Mesenchymal stem cell (in vitro differentiated cells and primary cell): ENCODE measurements at places on chromosomes 6 and 20.

DNA sequence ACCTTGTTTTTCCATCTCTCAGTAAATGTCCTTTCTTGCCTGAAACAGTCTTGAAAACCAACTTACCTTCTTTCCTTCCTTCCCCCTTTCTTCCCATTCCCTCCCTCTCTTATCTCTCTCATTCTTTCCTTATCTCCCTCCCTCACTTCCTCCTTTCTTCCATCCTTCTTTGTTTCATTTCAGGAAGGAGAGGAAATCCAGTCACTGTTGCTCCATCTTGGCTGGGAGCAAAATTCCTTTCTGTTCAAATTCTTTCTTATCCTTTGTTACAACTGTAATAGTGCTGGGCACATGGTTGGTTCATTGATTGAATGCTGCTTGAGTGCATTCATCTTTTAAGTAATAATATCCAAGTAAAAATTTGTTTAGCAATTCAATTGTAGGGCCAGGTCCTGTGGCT, 17.4 kb upstream of the TCP11 start:
- no peaks in the 10 kb centered on the region for H3K4me1 ChIP-seq
- no peaks in the 10 kb centered on the region for H3K27me3 ChIP-seq
- H3K27ac ChIP-seq = no peak overlapping the region
- H3K36me3 ChIP-seq = no peaks in the 10 kb centered on the region
- DNase-seq = no peak

- H3K27ac ChIP-seq = no peak overlapping the region
- H3K27me3 ChIP-seq = peaks cover 4% of the 10 kb centered on the region
- peak; percentile 84 for DNase-seq
Measured at GRCh38 chr20:34312544-34313217, 9.5 kb upstream of the AHCY start.

GRCh38 chr20:41989935-41990635, 371.9 kb upstream of the CHD6 start:
- H3K4me1 ChIP-seq = no peaks in the 10 kb centered on the region
- no peak overlapping the region for H3K27ac ChIP-seq
- no peaks in the 10 kb centered on the region for H3K36me3 ChIP-seq
- DNase-seq = no peak

- H3K4me3 ChIP-seq = no peak overlapping the region
- no peaks in the 10 kb centered on the region for H3K4me1 ChIP-seq
- H3K36me3 ChIP-seq = no peaks in the 10 kb centered on the region
- no peaks in the 10 kb centered on the region for H3K27me3 ChIP-seq
Measured at GRCh38 chr20:7155794-7156193, 388.3 kb downstream of the BMP2 start.

DNA sequence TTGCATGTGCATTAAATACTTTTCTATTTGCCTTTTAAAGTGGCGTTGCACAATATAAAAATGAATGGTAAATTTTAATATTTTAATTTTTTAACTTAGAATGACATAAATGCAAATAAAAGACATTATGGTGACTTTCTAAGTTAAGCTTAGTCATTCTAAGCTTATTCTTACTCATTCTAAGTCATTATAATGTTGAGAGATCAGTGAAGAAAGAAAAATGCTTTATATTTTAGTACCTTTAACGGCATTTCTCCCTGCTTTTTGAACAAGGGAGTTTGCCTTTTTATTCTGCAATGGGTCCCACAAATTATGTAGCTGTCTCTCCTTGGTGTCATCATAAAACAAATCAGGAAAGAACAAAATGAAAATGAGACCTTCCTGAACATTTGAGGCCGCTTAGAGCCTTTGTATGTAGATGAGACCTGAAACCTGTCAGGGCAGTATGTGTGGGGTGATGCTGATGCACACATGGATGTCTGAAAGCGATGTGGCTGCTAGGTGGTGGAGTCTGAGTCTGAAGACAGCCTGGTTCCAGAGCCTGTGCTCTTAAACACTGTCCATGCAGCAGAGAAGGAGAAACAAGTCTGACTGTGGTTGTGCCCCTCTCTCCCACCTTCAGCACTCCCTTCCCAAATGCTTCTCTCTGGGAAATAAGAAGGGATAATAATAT, 158.0 kb downstream of the PHF3 start:
- no peak for DNase-seq
- no peak overlapping the region for H3K4me3 ChIP-seq
- H3K27me3 ChIP-seq = no peaks in the 10 kb centered on the region

- no peaks in the 10 kb centered on the region for H3K36me3 ChIP-seq
- H3K27me3 ChIP-seq = peaks cover 13% of the 10 kb centered on the region
- peaks cover 11% of the 10 kb centered on the region for H3K4me1 ChIP-seq
- peak; percentile 40 for DNase-seq
- H3K4me3 ChIP-seq = no peak overlapping the region
Measured at GRCh38 chr6:43762966-43763695, 6.9 kb upstream of the VEGFA start.

- peak overlapping the region; percentile 80 for H3K4me3 ChIP-seq
- peaks cover 21% of the 10 kb centered on the region for H3K4me1 ChIP-seq
- peaks cover 74% of the 10 kb centered on the region for H3K27me3 ChIP-seq
- H3K36me3 ChIP-seq = no peaks in the 10 kb centered on the region
- H3K27ac ChIP-seq = no peak overlapping the region
Measured at GRCh38 chr20:43916073-43916880, 1.6 kb downstream of the TOX2 start.

- no peaks in the 10 kb centered on the region for H3K36me3 ChIP-seq
- no peaks in the 10 kb centered on the region for H3K4me1 ChIP-seq
- H3K27me3 ChIP-seq = no peaks in the 10 kb centered on the region
Measured at GRCh38 chr6:32610682-32611296, 21.1 kb upstream of the HLA-DRB1 start.

DNA sequence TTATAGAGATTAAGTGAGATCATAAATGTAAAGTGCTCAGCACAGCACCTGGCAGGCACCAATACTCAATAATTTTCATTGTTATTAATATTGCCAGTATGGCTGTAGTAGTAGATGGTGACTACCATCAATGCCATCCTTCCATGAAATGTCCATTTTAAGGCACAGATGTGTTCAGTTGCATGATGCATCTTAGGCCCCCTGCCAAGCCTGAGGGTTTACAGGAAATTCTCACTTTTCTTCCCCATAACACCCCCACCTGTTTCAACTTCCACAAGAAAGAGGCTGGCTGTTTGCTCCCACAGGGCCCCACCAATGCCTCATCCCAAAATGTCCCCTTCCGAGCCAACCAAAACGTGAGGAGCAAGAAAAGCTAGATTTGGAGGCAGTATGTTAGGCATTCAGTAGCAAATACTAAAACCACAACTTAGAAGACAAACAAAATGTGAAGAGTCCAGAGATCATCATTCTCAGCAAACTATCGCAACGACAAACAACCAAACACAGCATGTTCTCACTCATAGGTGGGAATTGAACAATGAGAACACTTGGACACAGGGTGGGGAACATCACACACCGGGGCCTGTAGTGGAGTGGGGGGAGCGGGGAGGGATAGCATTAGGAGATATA, 110.6 kb upstream of the NHSL1 start:
- peaks cover 3% of the 10 kb centered on the region for H3K4me1 ChIP-seq
- H3K27ac ChIP-seq = no peak overlapping the region
- no peak overlapping the region for H3K4me3 ChIP-seq

DNA sequence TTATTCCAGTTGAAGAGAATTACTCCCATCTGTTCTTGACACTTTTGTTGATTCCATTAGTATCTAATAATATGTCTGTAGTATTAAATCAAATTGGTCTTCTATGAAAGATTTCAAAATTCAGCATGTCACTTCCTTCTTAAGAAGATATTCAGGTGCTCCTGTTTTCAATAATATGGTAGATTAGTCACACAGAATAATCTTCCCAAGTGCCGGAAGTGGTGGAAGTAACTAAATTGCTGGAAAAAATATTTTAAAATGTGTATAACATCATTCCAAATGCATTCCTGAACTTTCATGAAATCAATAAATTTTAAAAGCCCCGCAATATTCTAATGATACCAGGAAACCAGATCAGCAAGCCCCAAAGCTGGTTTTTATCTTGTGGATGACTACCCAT, 281.3 kb downstream of the EPM2A start:
- no peaks in the 10 kb centered on the region for H3K27me3 ChIP-seq
- no peak for DNase-seq

- H3K4me3 ChIP-seq = no peak overlapping the region
- H3K27me3 ChIP-seq = no peaks in the 10 kb centered on the region
- H3K4me1 ChIP-seq = peaks cover 10% of the 10 kb centered on the region
- H3K27ac ChIP-seq = peak overlapping the region; percentile 12
- H3K36me3 ChIP-seq = peaks cover 21% of the 10 kb centered on the region
Measured at GRCh38 chr6:129593233-129593564, 116.8 kb downstream of the ARHGAP18 start.

- H3K4me3 ChIP-seq = no peak overlapping the region
- peak; percentile 48 for DNase-seq
- H3K27me3 ChIP-seq = no peaks in the 10 kb centered on the region
- no peak overlapping the region for H3K27ac ChIP-seq
- peaks cover 7% of the 10 kb centered on the region for H3K4me1 ChIP-seq
Measured at GRCh38 chr6:116411284-116411623, 40.5 kb downstream of the DSE start.

DNA sequence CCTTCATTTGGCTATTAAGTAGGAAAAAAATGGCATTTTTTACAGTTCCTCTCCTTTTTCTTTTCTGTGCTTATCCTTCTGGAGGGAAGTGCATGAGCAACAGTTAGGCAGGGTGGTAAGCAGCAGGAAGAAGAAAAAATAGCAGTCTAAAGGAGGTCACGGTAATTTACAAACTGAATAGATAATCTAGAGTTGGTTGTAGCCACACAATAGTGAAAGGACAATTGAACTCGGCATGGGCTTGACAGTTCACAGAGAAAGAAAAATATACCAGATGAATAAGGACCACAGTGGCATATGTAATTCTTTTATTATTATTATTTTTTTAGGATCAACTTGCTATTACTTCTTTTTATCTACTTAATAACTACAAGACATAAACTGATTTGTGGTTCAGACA, 358.6 kb downstream of the BTBD9 start:
- DNase-seq = no peak
- H3K27me3 ChIP-seq = no peaks in the 10 kb centered on the region
- H3K4me1 ChIP-seq = peaks cover 3% of the 10 kb centered on the region
- no peak overlapping the region for H3K4me3 ChIP-seq
